ENCODE measurements at places on chromosomes 2 and 18.

DNA sequence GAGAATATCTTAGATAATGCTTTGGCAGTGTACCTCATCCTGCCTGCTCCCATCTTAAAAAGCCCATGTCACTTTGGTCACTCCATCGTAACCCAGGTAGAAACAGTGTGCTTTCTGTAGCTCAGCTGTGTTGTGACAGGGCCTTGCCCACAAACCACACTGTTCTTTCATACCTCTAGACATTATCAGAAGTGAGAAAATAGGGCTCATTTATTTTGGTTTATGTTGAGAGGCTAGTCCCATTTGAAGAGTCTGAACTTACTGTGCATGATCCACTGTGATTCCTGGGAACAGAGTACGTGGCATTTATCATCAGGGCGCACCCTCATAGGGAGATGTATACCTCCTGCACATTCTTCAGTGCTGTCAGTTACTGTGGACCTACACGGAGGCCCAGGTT is 69.7 kb downstream of the FEZ2 start:
- no peak for DNase-seq

DNA sequence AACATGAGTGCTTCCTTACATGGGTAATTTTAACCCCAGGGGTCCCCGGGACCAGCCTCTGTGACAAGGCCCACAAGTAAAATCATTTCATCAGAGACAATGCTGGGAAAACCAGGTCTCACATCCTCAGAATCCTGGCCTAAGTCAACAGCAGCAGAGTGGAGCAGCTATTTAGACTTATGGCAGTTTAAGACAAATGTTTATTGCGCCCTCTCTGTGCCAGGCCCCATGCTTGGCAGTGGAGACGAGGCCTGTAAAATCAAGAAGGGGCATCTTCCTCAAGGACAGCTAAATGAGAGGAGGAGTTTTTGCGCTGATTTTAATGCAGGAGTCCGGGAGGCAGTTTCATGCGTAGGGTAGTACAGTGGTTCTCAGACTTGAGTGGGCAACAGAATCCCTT is 56.0 kb upstream of the ACAA2 start:
- no peak for DNase-seq

GRCh38 chr2:147525819-147526489 is 318.9 kb upstream of the ACVR2A start:
- DNase-seq: no peak

- DNase-seq: no peak
These were observed 97.6 kb upstream of the PPP1CB start for GRCh38 chr2:28653892-28654662.

- DNase-seq: no peak
These were observed 78.3 kb downstream of the RND3 start for GRCh38 chr2:150409196-150409595.

DNA sequence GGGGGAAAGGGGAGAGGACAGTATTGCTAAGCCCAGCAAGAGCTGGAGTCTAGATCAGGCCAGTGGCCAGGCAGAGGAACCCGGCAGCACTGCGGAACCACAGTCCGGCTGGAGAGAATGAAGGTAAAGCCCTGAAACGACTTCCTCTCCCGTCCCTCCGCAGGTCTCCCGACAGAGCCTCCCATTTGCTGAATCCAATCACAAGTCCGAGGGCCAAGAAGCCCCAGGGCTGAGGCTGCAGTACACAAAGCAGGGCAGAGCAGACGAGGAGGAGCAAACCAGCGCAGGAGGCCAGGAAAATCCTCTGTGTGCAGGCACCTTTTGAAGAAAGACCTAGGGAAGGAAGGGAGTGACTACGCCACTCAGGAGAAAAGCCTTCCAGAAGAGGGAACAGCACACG is 104.4 kb downstream of the OSBPL1A start:
- no peak for DNase-seq

- DNase-seq: peak; percentile 51
These were observed 11.2 kb downstream of the ATP6V1B1 start for GRCh38 chr2:70946832-70947442.

DNA sequence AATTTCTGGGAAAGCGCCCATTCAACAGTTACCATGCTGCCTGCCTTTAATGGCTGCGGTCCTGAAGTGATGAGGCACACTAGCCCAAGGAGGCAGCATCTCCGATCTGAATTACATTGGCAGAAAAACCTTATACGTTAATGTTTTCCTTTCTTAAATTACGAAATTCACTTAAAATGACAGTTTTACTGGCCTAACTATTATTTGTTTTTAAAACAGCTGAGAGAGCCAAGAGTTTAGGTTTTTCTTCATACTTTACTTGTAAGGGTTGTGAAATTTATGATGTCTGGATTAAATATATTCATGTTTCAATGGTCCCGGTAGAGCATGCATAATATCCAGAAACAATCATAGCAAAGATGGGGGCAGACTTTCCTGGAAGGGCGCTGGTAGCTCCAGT is 115.2 kb upstream of the REV1 start:
- DNase-seq: no peak

GRCh38 chr2:69081001-69081580 is 68.1 kb downstream of the ANTXR1 start:
- DNase-seq: no peak

- no peak for DNase-seq
These were observed 226.5 kb upstream of the ARL4C start for GRCh38 chr2:234723400-234723799.

DNA sequence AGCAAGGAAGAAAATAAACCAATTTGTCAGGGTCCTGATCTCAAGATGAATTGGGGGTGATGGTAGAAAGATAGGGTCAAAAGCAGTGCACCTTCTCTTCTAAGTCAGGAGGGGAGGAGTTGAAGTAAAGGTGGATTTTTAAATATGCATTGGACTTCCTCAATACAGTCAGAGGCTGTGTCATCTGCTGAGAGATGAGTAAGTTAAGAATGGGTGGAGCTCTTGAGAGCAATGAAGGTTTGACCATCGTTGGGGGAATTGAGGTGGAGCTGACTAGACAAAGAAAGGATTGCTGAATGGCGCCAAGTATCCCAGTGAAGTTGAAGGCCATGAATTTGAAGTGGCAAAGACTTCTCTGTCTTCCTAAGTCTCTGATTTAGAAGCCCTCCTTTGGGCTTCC is 18.4 kb upstream of the CPO start:
- no peak for DNase-seq
